ENCODE measurements at places on chromosomes 6 and 20.
A peak's percentile ranks its signal among the peaks of the same experiment; 100 is the strongest.

DNA sequence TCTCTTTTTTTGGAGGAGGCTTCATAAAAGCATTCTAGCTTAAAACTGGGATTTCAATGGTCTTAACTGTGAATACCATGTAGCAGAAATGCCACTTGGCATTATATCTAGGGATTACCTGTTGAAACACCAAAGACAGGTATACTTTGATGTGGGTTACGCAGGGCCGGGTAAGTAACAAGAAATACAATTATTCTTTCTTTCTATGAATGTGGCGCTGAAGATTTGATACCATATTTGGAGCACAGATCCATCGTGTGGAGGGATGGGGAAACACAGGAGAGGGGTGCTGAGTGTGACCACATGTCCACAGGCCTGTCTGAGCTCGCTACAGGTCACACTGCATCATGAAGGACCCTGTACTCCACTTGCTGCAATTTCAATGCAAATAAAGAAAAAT lies 257.8 kb downstream of the GMPR start:
- DNase-seq = no peak

DNA sequence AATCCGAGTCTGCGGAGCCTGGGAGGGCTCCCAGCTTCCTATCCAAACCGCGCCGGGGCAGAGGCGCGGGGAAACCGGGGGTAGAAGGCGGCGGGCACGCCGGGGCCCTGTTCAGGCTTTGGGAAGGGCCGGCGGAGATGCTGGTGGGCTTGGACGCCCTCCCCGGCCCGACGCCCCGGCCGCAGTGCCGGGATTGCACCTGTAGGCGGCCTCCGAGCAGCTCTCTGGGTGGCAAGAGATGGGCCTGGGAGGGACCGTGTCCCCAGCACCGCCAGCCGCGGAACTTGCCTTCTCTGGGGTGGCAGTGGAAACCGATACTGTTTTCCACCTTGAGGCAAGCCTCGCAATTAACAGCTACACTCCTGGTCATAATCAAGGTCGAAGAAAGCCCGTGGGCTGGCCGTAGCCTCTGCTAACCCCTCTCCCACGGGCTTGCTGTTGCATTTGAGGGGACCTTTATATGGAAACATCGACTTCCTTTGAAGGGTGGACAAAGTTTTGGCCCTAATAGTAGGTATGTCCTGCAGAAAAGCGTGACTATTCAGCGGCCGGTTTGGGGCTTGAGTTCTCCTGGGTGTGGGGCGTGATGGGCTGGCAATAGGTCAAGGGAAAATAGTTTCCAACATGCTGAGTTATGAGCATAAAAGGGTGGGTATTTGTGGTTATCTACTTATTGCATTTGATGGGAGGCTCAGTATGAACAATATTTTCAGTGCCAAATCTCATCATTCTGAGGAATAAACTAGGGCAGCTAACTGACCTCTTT lies 1.1 kb upstream of the JAG1 start:
- DNase-seq = peak; percentile 58

GRCh38 chr6:36139431-36139830 lies 9.1 kb downstream of the MAPK13 start:
- DNase-seq = no peak

GRCh38 chr6:36336779-36337241 lies at the start of gene BNIP5:
TSS of gene BNIP5 (minus strand) at chr6:36336888. CDS start at chr6:36330690, 6,198 bp downstream.
- no peak for DNase-seq

DNA sequence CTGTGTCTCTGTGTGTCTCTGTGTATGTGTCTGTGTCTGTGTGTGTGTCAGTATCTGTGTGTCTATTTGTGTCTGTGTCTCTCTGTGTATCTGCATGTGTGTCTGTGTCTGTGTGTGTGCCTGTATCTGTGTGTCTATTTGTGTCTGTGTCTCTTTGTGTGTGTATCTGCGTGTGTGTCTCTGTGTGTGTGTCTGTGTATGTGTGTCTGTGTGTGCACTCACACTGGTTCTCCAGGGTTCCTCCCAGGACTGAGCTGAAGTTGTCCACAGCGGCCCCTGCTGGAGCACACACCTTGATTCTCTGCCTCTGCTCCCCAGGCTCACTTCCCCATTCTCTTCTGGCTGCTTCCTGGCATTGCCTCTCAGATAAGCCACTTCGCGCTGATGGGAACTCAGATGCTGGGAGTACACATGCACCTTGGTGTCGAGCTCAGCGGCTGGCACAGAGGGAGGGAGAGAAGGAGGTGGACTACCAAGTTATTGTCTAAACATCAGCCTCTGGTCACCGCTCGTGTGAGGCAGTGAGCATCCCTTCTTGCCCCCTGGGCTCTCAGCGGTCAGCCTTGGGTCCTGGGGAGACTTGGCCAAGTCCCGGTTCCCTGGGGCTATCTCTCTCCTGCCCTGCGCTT lies 104.9 kb upstream of the NXT1 start:
- DNase-seq = peak; percentile 39

Measured in activated CD4-positive, alpha-beta T cell treated with anti-CD3 and anti-CD28 coated beads, Interleukin-2, Interleukin-6, amounts not matched to agents 100 ng/mL and 50 ng/mL, durations not matched to agents 16 hours and 8 hours (primary cell).